HepG2 (cell line): ENCODE measurements at places on chromosomes 4 and X. TPM values are rescaled to one million over a fixed set of nuclear protein-coding genes. Genes with fewer than 3 reads are reported as not detected.
A peak's percentile ranks its signal among the peaks of the same experiment; 100 is the strongest.

GRCh38 chr4:107643021-107643420 lies 77.0 kb downstream of the PAPSS1 start:
- DNase-seq, result no peak

DNA sequence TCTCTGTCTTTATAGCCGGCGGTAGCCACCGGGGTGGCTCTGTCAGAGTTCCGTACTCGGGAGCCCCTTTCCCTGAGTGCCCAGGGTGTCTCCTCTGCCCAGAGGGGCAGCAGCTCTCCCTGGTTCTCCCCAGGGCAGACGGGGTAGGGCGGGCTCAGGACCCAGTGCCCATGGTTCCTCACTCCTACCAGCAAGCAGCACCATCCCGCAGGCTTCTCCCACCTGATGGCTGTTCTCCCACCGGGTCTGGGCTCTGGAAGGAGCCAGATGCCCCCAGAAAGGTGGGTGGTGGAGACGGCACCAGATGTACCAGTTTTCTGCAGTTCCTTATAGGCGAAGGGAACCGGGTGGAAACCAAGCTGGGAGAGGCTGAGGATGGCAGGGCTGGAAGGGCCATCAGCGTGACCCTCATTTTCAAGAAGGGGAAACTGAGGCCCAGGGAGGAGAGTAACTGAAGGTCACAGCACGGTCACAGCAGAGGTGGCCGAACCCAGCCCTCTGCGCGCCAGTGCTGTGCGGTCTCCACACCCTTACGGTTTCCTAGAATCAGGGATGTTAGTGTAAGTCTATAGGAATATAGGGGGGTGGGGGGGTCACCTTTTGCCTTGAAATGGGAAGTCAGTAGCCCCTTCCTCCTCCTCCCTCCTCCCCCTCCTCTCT lies 198.7 kb downstream of the AFAP1 start:
- no peak for DNase-seq

Gene TEX13B
- polyA plus RNA-seq, result not detected in 2 replicates

Gene TREX2
- polyA plus RNA-seq, result 0.13 and 0.17 TPM in 2 replicates

- DNase-seq, result no peak
These were observed 374.9 kb upstream of the TECRL start for GRCh38 chr4:64784125-64784524.

GRCh38 chrX:67555578-67556203 lies 11.9 kb downstream of the AR start:
- peak; percentile 8 for DNase-seq

GRCh38 chrX:71609095-71609750 lies 9.1 kb downstream of the CXCR3 start:
- no peak for DNase-seq

Gene RTL9
- 0.01 TPM in 1 of 2 replicates, not detected in the other for polyA plus RNA-seq

- DNase-seq, result no peak
These were observed 113.3 kb downstream of the PWWP3B start for GRCh38 chrX:106281383-106281782.

DNA sequence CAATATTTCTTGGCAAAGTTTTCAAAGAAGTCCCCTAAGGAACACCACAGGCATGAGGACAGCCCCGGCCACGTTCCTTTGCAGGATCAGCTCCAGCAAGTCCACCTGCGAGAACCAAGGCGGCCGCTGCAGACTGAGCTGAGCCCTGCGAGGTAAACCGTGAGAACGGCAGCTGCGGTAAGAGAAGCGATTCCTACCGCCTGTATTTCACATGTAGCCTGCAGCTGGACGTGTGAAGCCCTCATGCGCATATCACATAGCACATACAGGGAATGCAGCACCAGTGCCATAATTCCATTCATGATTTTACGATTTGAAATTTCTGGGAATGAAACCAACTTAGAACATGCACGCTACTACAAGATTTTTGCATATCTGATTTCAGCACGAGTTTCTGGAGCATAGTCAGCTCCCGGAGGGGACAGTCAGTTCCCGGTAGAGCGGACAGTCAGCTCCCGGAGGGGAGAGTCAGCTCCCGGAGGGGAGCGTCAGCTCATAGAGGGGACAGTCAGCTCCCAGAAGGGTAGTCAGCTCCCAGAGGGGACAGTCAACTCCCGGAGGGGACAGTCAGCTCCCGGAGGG lies 41.7 kb downstream of the FGFRL1 start:
- DNase-seq, result no peak

- no peak for DNase-seq
These were observed 65.2 kb downstream of the KANTR start for GRCh38 chrX:53159184-53159583.

Gene ALPK1
- polyA plus RNA-seq, result 0.61 and 0.89 TPM in 2 replicates

GRCh38 chrX:45843518-45843917 lies 642.8 kb upstream of the DIPK2B start:
- DNase-seq, result no peak

DNA sequence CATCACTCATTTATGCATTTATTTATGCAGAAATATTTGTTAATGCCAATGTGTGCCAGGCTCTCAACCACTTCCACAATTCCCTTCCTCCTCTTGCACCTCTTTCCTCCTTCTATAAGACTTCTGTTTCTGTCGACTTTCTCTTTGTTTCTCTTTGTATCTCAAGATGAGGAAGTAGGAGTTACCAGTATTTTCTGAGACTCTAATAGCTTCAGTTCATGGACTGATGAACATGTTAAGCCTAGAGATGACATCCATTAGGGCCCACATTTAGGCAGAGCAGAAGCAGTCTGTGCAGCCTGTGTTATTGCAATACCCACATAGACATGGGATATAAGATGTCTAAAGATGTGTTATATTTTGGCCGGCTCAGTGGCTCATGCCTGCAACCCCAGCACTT lies 241.8 kb upstream of the SMIM31 start:
- no peak for DNase-seq

- no peak for DNase-seq
These were observed 95.3 kb downstream of the GRID2 start for GRCh38 chr4:92399032-92399431.

- no peak for DNase-seq
These were observed 18.0 kb downstream of the SPINK2 start for GRCh38 chr4:56803471-56803870.

DNA sequence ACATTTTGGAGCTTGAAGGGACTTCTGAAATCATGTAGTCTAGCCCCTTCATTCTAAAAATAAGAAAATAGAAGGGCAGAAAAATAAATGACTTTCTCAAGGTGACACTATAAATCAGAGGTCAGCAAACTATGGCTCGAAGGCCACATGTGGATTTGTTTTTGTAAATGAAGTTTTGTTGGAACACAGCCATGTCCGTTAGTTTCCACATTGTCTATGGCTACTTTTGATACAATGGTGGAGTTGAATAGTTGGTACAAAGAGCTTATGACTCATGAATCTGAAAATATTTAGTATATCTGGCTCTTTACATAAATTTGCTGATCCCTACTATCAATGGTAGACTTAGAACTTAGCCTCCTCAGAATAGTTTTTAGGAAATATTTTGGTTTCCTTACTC lies 302.4 kb upstream of the PRPS2 start:
- no peak for DNase-seq

DNA sequence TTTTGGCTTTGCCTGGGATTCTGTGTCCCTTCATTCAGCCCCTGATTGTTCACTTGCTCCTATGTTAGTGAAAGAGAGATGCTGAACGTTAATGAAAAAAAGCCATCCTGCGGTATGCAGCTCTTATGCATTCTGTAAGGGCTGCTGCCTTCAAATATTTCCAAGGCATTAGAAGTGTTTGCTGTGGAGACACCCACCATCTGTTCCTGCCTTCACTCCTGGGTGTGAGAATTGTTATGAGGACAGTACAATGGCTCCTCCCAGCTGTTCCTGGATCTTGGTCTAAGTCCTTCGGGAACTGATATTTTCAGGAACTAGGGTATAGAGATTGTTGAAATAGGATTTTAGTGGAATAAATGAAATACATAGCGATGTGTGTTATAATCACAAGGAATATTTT lies 427.1 kb upstream of the FAM47C start:
- DNase-seq, result no peak

GRCh38 chr4:52926196-52926974 lies 64.3 kb downstream of the RASL11B start:
- DNase-seq, result no peak

Gene NPFFR2
- not detected in 2 replicates for polyA plus RNA-seq

Gene USP51
- polyA plus RNA-seq, result not detected in 2 replicates

- peak; percentile 50 for DNase-seq
These were observed 16.6 kb downstream of the DCK start for GRCh38 chr4:71009890-71010588.

- no peak for DNase-seq
These were observed 1.1 kb downstream of the NUDT6 start for GRCh38 chr4:122921300-122921699.

GRCh38 chr4:142817442-142817841 lies 28.7 kb downstream of the INPP4B start:
- DNase-seq, result no peak

Gene PROM1
- polyA plus RNA-seq, result 13.6 and 16.4 TPM in 2 replicates

DNA sequence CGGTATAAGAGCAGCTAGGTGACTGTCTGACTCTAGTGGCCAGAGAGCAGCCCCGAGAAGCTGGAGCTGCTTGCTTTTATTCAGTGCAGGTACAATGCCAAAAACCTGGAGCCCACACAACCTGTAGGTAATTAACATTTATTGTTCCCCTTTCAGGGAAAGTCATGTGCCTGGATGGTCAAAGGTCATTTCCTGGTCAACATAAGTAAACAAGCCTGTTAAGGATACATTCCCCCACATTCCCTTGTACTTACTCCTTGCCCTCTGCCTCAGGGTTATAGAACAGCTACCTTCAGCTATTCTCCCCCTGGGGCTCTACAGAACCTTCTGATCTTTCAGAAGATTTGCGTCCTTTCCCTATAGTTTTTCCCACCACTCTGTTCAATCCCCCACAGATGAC lies 253.4 kb downstream of the TMA16 start:
- DNase-seq, result peak; percentile 39

Gene CCDC160
- polyA plus RNA-seq, result not detected in 2 replicates

DNA sequence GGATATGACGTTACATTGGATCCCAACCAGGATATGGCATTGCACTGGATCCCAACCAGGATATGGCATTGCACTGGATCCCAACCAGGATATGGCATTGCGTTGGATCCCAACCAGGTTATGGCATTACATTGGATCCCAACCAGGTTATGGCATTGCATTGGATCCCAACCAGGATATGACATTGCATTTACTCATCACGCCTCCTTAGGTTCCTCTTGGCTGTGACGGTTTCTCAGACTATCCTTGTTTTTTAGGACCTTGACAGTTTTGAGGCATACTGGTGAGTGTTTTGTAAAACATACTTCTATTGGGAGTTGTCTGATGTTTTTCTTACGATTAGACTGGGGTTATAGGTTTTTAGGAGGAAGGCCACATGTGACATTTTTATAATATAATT lies 5.4 kb upstream of the ACSL1 start:
- no peak for DNase-seq

- DNase-seq, result no peak
These were observed 105.9 kb downstream of the LARP1B start for GRCh38 chr4:128166982-128167381.

Gene EFNB1
- polyA plus RNA-seq, result 4.0 and 4.8 TPM in 2 replicates
